ENCODE measurements at places on chromosomes 13 and 19. TPM values are rescaled to one million over a fixed set of nuclear protein-coding genes. Genes with fewer than 3 reads are reported as not detected.

The IL11 gene
- total RNA-seq: 0.27 TPM

The KLK4 gene
- 1.4 TPM for total RNA-seq

The A1BG gene
- total RNA-seq: 2.0 TPM

The PSPN gene
- total RNA-seq: 3.3 TPM

The EPSTI1 gene
- 0.73 TPM for total RNA-seq

The RNF6 gene
- 18.2 TPM for total RNA-seq

The ZNF208 gene
- 0.54 TPM for total RNA-seq

The SYCN gene
- total RNA-seq: not detected

DNA sequence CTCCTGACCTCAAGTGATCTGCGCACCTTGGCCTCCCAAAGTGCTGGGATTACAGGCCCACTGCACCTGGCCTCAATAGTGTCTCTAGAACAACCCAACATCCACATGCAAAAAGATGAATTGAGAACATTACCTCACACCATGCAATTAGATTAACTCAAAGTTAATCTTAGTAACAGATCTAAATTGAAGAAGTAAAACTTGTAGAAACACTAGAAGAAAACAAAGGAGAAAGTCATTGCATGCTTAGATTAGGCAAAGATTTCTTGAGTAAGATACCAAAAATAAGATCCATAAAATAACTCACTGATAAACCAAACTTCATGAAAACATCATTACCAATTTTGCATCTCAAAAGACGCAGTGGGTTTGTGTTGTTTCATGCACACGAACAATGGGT lies 2.8 kb downstream of the CPAMD8 start:
- DNase-seq: no peak

GRCh38 chr13:50845211-50845610 lies 1.7 kb upstream of the DLEU7 start:
- no peak for DNase-seq

DNA sequence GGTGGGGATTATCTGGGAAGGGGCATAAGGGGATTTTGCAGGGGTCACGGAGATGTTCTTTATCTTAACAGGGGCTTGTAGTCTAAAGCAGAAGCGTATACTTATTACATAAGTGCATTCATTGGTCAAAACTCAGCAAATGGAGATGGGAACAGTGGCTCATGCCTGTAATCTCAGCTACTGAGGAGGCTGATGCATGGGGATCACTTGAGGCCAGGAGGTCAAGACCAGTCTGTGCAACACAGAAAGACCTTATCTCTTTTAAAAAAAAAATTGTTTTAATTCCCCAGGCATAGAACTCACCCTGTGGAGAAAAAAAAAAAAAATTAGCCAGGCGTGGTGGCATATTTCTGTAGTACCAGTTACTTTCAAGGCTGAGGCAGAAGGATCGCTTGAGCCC lies 18.9 kb downstream of the FAM187B start:
- no peak for DNase-seq

DNA sequence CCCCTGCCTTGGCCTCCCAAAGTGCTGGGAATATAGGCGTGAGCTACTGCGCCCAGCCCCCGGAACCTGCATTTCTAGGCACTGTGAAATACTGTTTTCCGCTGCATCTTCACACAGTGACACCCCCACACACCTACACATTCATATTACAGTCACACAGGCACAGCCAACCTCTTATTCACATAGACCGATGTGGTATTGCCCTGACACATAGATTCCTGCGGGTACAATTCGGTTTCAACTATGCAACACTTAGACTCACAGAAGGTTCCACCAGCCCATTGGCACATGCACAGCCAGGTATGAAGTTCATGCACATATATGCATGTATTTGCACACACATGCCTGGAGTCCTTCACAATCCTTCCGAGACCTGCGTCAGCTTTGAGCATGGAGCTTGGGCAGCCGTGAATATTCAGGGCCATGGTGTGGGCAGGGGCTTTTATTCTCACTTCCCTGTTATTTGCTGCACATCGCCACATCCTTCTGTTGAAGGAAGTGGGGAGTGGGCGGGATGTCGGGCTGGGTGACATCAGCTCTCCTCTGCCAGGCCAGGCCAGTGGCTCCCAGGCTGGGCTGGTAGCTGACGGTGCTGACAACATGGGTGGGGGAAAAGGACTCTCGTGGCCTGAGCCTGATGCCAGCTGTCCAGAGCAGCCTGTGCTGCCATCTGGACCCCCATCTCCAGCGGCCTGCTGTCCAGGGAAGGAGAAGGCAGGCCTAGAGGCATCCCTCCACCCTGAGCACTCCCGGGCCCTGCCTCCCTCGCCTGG lies 5.4 kb upstream of the CDC37 start:
- DNase-seq: peak; percentile 44

GRCh38 chr13:40388617-40389016 lies 277.8 kb downstream of the FOXO1 start:
- peak; percentile 12 for DNase-seq

DNA sequence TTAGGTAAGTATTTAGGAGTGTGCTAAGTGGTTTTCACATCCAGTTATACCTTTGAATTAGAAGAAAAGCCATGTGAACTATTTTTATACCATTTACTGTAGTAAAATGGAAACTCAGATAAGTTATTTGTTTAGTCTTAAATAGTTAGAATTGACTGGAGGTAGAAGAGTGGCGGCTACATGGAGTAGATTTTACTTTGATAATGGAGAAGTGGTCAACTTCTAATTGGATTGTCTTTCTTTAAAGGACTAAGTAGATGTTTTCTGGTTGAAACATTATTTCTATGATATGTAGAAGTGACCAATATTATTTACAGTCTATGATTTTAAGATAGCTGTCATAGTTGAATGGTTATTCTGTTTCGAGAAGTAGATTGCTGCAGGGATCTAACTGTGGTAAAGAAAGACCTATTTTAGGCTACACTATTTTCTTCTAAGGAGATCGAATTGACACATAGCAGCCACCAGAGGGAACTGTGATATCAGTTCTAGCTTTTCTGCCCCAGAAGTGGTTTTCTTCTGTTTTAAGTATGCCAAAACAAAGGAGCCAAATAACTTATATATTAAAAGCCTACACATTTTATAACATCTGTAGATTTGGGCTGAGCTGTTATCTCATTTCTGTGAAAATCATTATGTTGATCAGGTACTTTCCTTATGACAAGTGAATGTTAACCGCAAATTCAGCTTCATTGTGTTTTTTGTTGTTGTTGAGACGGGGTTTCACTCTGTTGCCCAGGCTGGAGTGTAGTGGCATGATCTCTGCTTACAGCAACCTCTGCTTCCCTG lies 26.1 kb downstream of the ZMYM2 start:
- peak; percentile 6 for DNase-seq

GRCh38 chr13:103315711-103316110 lies 249.5 kb upstream of the SLC10A2 start:
- no peak for DNase-seq

- no peak for DNase-seq
Observed at GRCh38 chr13:25351404-25351803, 20.4 kb upstream of the ATP8A2 start.

DNA sequence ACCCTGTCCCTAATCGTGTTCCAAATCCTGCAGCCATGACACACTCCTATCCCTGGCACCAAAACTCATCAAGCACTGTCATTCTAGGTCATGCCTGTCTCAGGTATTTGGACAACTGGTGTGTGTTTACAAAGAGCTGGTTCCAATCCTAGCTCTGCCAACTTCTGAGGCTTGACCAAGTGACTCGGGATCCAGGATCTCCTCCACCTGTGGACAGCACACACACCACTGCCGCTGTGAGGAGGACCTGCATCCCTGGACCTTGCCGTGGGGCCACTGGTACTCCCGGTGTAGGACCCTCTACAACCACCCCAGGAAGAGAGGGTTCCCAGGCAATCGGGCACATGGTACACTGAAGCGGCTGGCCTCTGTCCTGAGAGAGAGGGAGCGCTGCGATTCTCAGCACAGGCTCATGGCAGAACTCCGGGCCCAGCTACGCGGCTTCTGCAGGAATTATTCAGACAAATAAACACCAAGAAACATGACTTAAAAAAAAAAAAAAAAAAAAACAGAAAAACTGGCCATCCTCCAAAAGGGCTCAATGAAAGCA lies 20.4 kb downstream of the MLLT1 start:
- DNase-seq: no peak

DNA sequence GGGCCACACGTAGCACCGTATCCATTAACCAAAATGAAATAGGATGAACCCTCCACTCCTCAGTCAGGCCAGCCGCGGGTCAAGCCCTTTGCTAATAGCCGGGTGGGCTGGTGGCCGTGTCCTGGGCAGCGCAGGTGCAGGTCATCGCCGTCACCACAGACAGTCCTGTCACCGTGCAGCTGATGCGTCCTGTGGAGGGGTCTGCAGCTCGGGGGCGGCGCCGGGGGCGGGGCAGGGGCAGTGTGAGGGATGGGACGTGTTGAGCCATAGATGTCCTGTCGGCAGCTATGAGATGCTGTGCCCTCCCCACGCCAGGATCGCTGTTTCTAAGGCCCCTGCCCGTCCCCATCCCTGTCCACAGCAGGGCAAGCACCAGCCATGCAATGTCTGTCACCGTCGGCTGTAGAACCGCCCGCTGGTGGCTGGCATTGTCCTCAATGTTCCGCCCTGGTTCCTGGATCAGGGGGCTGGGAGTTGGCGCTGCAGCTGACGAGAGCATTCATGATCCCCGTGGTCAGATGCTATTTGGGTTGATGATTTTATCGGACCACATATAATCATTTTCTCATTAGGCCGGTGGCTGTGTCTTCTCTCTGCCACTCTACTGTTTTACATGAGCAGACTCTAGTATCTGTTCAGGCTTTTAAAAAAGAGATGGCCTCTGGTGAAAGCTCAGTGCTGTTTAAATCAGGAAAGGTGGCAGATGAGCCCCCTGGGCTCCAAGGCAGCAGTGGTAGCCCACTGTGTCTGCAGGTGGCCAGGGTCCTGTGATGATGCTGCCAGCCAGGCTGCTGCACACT lies 126.1 kb downstream of the KDM4B start:
- DNase-seq: peak; percentile 28

DNA sequence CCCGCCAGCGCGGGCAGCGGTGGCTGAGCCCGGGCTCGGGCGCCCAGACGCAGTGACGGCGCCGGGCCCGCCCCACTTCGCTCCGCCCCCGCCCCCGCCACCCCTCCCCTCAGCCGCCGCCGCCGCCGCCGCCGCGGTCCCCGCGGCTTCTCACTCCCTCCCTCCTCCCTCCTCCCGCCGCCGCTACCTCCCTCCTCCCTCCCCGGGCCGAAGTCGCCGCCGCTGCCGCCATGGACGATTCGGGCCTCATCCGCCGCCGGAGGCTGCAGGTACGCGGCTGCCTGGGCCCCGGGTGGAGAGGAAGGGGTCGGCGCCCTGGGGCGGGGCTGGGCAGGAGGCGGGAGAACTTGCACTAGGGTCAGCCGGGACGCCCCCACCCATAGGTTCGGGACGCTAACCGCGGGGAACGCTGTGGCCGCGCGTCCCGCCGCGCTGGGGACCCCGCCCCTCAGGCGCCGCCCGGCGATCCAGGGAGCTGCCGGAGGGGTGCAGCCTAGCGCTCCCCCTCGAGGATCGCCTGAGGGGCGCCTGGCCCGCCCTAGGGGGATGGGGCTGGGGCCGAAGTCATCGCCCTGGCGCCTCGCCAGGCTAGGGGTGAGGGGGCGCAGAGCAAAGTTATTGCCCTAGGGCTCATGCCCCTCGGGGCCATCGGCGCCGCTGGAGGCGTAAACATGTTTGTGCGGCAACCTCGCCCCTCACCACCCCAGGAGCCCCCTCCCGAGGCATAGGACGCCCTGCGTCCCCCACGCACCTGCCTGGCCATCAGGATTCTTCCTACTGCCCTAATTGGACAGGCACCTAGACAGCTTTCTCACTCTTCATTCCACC lies 427 bp downstream of the RTBDN start:
- peak; percentile 87 for DNase-seq

- DNase-seq: peak; percentile 81
Observed at GRCh38 chr19:4362831-4363545, 19.6 kb downstream of the MPND start.

GRCh38 chr19:13022111-13022858 lies 27.0 kb downstream of the NFIX start:
- no peak for DNase-seq

DNA sequence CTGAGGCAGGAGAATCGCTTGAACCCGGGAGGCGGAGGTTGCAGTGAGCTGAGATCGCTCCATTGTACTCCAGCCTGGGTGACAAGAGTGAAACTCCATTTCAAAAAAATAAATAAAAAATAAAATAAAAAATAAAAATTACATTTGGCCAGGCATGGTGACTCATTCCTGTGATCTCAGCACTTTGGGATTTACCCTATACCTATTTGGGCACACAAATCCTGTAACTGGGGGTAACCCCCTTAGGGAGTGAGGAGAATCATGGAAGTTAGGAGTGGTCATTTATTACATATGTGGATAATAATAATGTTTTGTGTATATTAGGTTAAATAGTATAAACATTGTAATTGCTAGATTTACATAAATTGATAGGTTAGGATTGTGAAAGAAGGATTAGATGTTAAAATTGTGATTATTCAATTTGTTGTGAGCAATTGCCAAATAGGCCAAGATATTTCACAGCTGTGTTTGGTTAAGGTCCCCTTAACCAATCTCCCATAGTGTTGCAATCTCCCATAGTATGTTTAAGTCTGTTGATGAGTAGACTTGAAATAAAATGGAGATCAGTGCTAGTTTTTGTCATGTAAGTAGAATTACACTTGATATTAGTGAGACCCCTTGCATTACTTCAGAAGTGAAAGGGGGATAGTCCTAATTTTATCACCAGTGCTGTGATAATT lies 30.7 kb downstream of the ZNF844 start:
- no peak for DNase-seq

- peak; percentile 48 for DNase-seq
Observed at GRCh38 chr19:13920940-13921747, 15.1 kb downstream of the CC2D1A start.

DNA sequence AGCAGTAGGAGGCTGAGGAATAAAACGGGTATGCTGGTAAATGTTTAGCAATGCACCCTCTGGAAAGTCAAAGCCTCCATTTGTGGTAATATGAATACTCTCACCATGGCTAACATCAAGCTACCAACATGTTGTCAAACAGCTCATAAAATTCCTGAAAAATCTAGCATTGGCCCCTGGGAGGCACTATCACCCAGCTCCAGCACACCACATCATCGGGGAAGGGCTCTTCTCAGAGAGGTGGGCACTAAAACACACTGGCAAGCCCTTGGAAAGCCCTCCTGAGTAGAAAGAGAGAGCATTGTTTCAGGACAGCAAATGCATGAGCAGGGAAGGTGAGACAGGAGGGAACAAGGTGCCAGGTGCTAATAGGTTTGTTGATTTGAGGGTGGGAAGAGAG lies 53.9 kb upstream of the FLT1 start:
- no peak for DNase-seq

GRCh38 chr19:41944336-41944735 lies 14.8 kb downstream of the RABAC1 start:
- no peak for DNase-seq
